ENCODE measurements at places on chromosomes 5 and 9.

DNA sequence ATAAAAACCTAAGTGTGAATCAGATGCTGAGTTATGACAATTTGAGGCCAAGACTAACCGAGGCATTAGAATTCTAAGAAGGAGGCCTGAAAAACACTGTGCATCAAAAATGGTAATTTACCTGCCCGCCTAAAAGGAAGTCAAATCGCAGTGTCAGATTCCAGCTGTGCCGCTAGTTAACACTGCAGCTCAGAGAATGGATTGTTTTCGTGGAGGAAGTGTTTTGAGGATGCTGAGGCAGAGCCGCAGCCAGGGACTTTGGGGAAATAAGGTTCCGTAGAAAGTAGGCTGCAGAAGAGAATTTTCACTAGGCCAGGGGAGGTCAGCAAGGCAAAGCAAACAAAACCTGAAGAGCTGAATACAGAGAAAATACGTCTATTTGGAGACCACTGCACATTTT, 226.4 kb upstream of the ISL1 start:
- DNase-seq = no peak

GRCh38 chr5:31944684-31945445, 229.3 kb downstream of the GOLPH3 start:
- no peak for DNase-seq

DNA sequence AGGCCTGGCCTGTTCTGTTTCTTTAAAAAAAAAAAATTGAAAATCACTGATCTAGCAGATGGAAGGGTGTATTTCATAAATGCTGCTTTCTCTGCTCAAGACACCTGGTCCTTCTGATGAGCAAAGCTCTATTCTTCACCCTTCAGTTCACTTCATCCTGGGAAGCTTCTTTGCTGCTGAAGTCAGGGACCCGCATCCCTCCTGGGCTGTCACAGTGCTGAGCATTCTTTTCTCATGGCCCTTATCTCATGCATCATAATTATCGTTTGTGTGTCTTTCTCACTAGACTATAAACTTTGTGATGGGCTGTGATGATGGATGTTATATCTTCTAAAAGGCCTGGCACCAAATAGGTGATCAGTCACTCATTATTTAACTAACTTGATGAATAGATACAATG, 461.0 kb downstream of the GADD45G start:
- no peak for DNase-seq

DNA sequence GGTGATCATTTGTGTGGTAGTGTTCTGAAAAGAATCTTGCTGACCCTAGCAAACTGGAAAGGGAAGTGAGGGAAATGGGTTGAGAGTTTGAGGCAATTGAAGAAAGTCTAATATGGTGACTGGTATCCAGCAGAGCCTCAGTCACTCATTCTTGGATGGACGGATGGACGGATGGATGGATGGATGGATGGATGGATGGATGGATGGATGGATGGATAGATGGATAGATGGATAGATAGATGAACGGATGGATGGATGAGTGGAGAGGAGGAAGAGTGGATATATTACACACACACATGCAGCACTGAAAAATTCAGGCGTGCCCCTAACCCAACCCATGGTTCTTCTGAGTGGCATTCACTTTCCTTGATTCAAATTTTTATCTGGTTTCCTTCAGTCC, 277.6 kb downstream of the EBF1 start:
- DNase-seq = no peak

DNA sequence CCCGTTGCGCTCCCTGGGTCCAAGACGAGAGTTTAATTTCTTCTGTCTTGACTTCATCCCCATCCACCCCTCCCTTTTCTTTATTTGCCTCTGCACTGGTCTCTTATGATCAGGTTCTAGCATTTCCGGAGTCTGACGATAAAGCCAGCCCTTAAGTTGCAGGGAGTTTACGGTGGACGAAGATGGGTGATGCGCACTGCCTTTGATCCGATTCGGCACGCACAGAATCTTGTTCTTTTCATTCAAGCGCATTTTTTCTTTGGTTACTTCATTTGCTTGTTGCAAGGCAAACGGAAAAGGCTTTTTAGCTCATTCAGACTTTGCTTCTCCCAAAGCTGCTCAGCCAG, 488 bp upstream of the MCTP1 start:
- DNase-seq = no peak

DNA sequence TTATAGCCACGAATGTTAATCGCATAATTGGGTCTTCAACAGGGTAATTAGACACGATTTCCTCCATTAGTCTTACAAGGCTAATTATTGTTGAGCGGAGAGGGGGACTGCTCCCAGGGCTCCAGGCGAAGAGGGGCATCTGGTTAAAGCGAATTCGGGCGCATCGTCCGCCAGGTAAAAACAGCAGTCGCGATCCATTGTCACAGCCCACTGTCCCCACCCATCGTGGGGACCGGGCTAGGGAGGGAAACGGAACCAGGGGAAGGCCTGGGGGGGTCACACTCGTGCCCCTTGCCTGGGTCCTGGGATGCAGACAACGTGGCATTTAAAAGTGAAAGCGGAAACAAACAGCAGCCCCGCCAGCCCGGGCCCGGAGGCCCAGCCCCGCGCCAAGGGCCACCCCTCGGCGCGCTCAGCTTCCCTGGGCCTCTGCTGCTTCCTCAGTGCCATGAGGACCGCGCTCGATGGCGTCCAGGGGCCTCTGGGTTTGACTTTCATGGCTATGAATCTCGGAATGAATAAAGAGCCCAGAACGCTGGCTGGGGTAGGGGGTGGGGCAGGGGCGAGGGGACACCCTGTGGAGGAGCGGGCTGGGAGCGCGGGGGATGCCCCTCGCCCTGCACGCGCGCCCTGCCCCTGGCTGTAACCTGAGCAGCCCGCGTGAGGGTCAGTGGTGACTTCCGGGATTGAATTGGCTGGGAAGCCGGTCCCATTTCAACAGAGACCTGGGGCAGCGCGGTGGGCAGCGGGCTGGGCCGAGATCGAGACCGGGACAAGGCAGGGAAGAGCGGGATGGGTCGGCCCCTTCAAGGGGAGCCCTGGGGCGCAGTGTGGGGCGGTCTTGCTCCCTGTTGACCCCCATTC, 99.9 kb downstream of the GTF3C4 start:
- no peak for DNase-seq
